RCC 7860 (cell line): ENCODE measurements at places on chromosomes 4 and X.
A peak's percentile ranks its signal among the peaks of the same experiment; 100 is the strongest.

GRCh38 chrX:111492085-111492484, 19.4 kb upstream of the SERTM2 start:
- DNase-seq = no peak

GRCh38 chr4:147381749-147382148, 99.1 kb upstream of the EDNRA start:
- DNase-seq = no peak

DNA sequence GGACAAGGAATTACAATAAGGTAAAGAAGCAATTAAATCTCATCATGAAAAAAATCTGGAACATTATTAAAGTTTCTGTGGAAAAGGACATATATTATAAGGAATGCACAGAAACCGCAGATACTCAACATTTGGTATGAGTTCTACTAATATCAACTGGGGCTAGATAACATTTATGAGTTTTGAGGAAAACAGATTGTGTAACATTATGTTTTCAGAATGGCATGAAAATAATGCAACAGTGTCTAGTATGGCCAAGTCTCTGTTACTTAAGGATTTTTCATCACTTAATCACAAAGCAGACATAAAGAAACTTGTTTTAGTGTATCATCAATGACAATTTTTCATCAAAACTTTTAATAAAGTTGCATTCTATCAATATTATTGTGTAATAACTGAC, 785.0 kb downstream of the GLUD2 start:
- no peak for DNase-seq

DNA sequence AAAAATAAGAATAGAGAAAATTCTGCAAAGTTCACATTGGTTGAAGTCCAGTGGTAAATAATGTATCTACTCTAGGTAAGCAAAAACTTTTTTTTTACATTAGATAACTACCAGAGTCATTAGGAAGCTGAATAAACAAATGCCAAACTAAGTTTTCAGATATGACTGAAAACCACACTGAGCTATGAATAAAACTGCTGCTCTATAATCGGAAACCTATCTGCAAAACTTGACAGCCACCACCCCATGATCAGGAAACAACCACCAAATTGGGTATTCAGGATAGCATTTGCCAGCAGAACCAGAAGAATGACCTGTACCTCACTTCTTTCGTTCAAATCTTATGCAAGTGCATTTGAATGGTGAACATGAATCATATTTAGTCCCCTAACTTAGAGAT, 173.0 kb upstream of the TET2 start:
- no peak for DNase-seq

DNA sequence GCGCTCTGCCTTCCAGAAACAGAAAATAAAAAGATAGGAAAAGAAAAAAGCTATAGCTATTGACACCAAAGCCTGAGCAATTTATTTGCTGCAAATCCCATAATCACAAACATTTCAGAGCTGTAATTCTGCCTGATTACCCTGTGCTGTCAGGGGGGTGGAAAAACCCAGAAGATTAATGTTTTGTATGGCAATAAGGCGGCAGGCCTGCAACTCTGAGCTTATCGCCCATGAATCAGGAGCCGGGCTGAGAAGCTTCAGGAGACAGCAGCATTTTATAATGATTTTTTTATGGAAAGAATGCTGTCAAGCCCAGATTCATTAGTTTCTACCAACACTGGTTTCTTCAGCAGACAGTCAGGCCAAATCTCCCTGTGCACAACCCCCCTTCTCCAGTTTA, 82.6 kb upstream of the TMEM164 start:
- no peak for DNase-seq

GRCh38 chr4:1787411-1788077, 5.5 kb upstream of the FGFR3 start:
- no peak for DNase-seq

DNA sequence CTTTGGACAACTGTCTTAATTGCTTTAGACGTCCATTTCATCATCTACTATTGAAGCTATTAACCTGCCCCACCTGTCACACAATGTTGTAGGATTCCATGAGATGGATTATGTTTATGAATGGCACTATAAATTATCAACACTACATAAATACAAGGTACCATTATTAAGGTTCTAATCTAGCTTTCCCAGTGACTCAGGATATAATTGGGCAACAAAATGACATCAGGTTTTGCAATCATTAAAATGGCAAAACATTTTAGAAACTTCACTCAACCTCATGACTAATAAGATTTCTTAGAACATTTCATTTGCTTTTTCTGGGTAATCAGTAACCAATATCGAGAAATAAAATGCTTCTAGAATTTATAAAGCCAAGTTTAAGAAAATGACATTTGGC, 9.2 kb downstream of the HOPX start:
- no peak for DNase-seq

DNA sequence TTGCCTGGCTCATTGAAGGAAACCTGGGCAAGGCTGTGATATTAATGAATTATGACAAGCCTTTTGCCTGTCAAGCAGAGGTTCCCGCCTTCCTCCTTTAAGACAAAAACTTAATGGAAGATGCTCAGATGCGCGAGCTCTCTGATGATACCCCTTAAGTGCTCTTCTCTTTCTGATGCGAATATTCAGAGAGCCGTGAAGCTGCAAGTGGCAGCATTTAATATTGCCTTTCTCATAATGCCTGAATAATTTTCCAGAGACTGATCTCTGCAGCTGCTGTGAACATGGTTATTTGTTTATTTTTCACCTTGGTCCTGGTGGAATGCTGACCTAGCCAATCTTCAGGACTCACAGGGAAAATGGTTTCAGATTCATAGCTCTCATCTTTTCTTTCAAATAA, 251.8 kb downstream of the TENM3 start:
- DNase-seq = no peak

- DNase-seq = no peak
Observed at GRCh38 chrX:72088761-72089160, 43.0 kb downstream of the RTL5 start.

DNA sequence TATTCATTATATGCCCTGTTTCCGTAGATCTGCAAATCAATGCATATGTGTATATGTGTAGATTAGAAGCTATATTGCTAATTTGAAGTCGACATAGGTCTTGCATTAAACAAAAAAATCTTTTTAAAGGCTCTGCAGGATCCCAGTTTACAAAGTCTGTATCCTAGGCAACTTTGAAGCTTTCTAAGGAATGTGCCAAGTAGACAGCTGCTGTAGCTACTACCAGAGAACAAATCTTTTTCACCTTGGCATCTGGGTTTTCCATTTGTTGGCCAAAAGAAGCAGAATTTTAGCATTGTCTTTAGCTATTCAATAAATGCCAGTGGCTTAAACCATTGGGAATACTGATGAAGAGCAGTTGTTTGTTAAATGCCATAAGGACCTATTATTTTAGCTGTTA, 88.0 kb downstream of the NAA11 start:
- DNase-seq = no peak

DNA sequence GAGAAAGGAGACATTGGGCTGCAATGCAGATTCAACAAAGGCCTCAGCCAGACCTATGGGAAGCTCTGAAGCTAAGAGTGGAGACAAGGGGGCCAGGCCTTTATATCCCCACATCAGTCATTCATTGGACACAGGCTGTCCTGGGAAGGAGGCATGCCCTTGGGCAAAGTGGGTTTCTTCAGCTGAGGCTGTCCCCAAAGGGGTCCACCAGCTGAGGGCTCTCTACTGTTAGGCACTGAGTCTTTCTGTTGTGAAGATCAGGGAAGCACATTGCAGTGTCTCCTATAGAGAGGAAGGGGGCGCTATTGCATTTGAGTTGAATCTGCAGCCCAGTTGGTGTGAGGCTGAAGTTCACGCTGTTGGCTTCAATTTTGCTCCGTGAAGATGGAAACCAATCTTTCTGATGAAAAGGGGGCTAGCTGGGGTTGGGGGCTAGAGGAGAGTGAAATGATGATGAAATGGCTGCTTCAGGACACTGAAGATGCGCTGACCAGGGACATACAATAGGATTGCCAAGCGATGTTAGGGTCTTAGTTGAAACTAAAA, 48.0 kb downstream of the SLC25A5 start:
- DNase-seq = peak; percentile 49

DNA sequence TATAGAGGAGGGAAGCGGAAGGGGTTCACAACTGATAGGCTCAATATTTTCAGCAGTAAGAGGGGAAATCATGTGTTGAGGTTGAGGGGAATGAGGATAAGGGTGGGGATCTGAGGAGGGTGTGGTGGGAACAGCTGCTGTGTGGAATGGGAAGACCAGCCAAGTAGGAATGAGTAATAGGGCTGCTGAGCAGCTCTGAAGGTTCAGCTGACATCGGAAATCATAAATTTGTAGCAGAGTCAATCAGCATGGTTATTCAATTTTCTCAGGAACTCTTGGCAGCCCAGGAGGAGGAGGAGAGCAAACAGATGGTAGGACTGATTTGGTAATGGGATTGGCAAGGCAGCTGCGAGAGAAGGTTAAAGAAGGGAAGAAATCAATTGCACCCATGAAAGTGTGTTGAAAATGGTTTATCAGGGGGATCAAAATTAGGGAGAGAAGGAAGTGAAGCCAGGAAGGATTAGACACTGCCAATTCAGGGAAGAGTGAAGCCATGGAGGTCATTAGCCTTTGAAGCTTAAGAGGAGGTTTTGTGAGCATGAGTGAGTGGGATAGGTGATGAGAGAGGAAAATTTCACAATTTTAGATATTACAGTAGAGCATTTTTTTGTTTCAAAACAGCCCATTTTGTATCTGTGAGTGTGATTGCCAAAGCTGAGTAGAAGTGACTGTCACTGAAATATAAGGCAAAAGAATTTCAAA, 82.6 kb downstream of the PCDH7 start:
- no peak for DNase-seq
